NCI-H2029 (cell line): ENCODE measurements at places on chromosomes 6 and 20.
A peak's percentile ranks its signal among the peaks of the same experiment; 100 is the strongest.

DNA sequence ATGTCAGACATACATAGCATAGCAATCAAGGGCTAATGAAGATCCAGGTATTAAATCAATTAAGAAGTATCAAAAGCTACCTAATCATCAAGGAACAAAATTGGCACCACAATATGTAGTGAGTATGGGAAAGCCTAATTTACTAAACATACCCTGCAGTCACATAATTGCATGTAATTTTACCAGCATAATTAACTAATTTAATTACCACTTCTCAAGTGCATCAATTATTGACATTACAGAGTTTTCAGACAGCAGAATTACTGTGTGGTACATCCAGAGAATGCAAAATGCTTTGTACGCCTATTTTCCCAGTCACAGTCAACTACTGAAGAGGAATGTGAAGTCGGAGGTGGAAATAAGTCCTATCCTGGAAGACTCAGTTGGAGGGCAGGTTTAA, 279.0 kb upstream of the ID4 start:
- no peak for DNase-seq

DNA sequence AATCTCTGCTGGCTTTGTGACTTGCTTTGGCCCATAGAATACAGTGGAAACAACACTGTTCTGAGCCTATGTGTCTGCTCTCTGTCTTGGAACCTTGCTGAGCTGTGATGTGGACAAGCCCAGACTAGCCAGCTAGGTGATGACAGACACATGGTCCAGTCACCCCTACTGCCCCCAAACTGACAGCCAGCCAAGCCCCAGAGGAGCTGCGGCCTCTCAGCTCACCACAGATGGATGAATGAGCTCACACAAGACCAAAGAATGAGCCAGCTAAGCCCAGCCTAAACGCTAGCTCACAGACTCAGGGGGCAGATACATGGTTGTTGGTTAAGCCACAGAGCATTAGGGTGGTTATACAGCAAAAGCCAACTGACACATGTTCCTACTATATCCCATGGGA, 4.1 kb downstream of the AARS2 start:
- no peak for DNase-seq

- DNase-seq: no peak
Measured at GRCh38 chr6:71410681-71411080, 122.1 kb downstream of the OGFRL1 start.

DNA sequence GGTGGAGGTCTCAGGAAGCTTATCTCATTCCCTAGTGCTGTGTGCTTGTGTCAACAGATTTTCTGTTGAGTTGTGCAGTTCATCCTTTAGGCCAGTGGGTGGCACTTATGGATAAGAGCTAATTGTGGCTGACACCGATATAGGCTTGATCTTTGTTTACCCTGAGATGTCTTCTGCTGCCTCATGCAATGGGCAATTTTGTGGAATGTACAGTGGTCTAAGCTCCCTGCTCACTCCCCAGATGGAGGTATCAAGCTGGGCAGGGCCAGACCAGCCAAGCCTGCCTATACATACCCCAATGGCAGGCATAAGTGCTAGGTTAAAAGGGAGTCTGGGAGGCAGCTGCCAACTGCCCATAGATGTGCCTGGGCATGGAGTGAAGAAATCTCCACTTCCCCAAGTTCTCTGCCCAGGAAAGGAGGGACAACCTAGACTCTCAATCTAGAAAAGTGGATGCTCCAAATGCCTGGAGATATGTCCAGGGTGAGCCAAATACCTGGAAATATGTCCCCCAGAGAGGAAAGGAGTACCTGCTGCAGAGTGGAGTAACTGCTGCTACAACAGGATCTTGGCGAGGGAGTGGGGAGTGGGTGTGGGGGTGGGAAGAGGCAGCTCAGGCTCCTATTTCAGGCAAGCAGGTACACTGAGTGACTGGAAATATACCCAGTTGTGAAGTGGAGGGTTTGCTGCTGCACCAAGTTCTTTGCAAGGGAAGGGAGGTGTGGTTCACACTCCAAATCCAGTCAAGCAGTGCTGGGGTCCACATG, 53.2 kb upstream of the ARG1 start:
- no peak for DNase-seq

DNA sequence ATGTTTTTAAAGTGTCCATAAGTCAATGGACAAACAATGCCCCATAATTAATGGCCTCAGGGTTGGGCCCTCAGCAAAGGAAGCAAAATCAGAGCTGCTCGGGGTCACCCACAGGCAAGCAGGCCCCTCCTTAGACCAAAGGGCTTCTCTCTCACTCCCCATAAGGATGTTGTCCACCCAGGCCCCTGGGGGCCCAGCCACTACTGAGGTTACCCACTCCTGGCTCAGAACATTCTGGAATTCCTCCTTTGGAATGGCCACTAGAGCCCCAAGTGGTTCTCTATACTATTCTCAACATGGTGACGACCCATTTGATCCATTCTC, 50.9 kb downstream of the BANF2 start:
- DNase-seq: no peak

DNA sequence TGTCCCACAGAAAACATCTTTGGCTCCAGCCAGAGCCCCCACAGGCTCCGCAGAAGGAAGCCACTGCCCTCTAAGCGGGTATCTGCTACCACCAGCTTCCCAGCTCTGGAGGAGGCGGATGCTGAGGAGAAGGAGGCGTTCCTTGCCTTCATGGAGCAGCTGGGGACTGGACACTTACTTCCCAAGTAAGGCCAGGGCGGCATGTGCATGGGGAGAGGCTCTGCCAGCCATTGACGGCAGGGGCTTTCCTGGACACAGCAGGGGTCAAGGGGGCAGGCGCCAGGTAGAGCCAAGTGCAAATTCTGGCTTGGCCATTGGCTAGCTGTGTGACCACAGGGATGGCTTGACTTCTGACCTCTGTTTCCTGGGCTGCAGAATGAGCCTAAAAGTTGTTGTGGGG, 17.8 kb downstream of the RAB44 start:
- no peak for DNase-seq

- peak; percentile 74 for DNase-seq
Measured at GRCh38 chr6:13614126-13614925, 809 bp upstream of the NOL7 start.
